Midbrain (tissue), 1 donor: ENCODE measurements at places on chromosomes 12 and 14.

- no peak for DNase-seq
Measured at GRCh38 chr14:61320806-61321384, 484 bp upstream of the PRKCH start.

GRCh38 chr14:49586673-49587460 lies 687 bp upstream of the RPS29 start:
- peak; percentile 61 for DNase-seq

- no peak for DNase-seq
Measured at GRCh38 chr14:24437020-24437735, 5.4 kb downstream of the SDR39U1 start.

DNA sequence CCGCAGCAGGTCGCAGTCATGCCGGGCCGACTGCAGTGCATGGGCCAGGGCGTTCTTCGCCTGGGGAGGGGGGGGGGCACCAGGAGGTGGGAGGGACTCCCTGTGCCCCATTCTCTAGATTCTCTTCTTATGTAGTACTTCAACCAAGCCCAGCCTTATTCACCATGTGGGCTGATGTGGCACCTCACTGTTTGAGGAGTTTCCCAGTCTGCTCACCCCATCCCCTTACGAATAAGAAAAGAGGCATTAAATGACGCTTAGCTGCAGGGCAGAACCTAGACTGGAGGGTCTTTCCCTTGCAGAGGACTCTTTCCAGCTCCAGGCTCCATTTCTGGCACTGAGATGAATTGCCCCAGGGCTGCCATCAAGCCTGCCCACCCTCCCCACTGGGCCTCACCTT lies 12.2 kb downstream of the CMTM5 start:
- no peak for DNase-seq
